ENCODE measurements at places on chromosomes 16 and 17. TPM values are rescaled to one million over a fixed set of nuclear protein-coding genes. Genes with fewer than 3 reads are reported as not detected.

- no peak overlapping the region for H3K4me3 ChIP-seq
- no peak for DNase-seq
- no peak overlapping the region for H3K27ac ChIP-seq
- H3K36me3 ChIP-seq = no peaks in the 10 kb centered on the region
- H3K27me3 ChIP-seq = no peaks in the 10 kb centered on the region
Observed at GRCh38 chr17:596287-596686, 118.4 kb downstream of the VPS53 start.

DNA sequence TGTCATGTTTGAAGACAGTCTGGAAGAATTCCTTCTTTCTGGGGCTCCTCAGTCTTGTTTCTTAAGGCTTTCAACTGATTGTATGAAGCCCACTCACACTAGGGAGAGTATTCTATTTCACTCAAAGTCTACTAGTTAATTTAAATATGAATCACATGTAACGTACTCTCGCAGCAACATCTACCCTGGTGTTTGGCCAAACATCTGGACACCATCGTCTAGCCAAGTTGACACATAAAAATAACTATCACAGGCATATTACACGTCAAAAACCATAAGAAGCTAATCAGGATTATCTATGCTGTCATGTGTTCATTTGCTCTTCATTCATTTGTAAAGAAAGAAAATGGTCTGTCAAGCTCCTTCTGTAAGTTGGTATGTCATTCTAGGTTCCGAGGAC, 787.4 kb downstream of the KCNJ2 start:
- no peak overlapping the region for H3K4me3 ChIP-seq
- DNase-seq = no peak
- H3K4me1 ChIP-seq = no peaks in the 10 kb centered on the region
- H3K27ac ChIP-seq = no peak overlapping the region
- H3K27me3 ChIP-seq = no peaks in the 10 kb centered on the region

The ENPP7 gene
- total RNA-seq = 0.14 TPM

DNA sequence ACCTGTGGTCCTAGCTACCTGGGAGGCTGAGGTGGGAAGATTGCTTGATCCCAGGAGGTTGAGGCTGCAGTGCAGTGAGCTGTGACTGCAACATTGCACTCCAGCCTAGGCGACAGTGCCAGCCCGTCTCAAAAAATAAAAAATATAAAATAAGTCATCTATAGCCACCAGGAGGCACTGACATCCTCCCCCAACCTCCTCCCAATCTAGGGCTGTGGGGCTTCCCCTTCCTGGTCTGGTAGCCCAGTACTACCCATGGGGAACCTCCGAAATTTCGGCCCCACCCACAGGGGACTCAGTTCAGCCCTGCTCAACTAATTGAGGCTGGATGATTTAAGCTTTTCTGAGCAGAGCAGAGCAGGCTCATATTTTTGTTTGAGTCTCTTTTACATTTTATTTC, 3.2 kb downstream of the ZSCAN10 start:
- peaks cover 23% of the 10 kb centered on the region for H3K4me1 ChIP-seq
- H3K27ac ChIP-seq = peak overlapping the region; percentile 87
- H3K27me3 ChIP-seq = no peaks in the 10 kb centered on the region
- no peaks in the 10 kb centered on the region for H3K36me3 ChIP-seq
- H3K4me3 ChIP-seq = peak overlapping the region; percentile 12

- H3K4me1 ChIP-seq = peaks cover 6% of the 10 kb centered on the region
- no peaks in the 10 kb centered on the region for H3K36me3 ChIP-seq
- no peak for DNase-seq
- H3K4me3 ChIP-seq = no peak overlapping the region
Observed at GRCh38 chr17:15271741-15272140, 6.6 kb upstream of the PMP22 start.
